Hematopoietic multipotent progenitor cell treated with erythropoietin and hydrocortisone succinate and interleukin-3 and kit ligand, for 8 days (in vitro differentiated cells): ENCODE measurements at places on chromosomes 4 and X.

DNA sequence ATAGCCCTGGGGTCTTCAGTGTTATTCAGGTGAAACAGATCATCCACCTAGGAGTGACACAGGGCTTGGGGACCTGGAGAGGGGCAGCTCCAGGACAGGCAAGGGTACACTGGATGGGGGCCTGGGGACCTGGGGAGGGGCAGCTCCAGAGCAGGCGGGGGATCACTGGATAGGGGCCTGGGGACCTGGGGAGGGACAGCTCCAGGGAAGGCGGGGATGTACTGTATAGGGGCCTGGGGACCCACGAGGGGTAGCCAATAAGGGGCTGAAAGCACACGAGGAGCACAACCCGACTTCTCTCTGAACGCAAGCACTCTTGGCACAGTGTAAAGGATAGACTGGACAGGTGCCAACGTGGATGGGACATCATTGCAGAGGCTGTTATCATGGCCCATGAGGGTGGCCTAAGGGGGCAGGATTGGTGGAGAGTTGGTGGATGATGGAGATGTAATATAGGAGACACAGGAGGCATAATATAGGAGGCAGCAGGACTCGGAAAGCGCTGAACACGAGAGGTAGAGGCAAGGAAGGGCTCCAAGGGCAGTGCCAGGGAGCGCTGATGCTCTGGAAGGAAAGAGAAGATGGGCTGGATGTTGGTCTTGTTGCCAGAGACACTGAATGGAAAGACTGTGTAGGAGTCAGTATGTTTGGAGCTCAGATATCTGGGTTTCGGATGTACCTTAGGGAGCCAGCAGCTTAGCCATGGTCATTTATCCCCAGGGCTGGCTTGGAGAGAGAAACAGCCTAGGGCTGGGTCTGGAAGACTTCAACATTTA lies 37.9 kb upstream of the FGFBP2 start:
- DNase-seq, result no peak

DNA sequence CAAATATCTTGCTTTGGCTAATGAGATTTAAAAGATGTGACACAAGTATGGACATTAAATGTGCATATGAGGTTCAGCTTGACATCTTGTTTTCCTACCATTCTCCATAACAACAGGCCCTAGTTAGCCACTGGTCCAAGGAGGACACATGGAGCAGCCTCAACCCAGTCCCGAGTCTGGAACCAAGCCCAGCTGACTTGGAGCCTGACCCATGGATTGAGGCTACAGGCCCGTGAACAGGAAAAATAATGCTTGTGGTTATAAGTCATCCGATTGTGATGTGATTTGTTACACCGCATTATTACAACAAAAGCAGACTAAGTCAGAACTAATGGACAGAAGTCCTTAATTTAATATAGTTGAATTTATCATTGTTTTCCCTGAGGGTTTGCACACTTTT lies 123.2 kb upstream of the BANK1 start:
- DNase-seq, result no peak

DNA sequence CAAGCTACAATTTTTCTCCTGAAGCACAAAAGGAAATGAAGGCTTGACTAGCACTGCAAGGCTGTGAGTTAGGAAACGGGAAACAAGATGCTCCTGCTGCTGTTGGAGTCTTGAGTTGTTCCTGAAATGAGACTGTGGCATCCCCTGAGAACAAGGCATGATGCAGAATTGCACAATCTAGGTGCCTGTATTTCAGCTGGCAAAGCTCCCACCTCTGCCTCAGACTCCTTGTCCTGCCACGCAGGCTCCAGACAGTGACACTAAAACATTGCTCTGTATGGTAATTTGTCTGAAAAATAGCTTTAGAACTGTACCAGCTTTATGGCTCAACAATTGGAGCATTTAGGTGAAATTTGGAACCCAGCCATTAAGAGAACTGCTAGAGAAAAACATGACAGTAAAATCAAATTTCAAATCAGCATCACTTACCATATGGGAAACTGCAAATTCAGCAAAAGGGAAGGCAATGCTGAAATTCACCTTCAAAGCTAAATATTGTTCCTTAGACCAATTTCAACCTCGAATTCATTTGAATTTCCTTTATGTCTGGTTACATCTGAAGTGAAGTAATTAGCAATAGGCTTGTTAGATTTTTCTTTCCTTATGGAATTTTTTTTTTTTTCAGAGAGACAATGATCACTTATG lies 103.4 kb downstream of the MFAP3L start:
- no peak for DNase-seq

- DNase-seq, result peak; percentile 38
These were observed 46.1 kb downstream of the CXorf58 start for GRCh38 chrX:23953908-23954269.

DNA sequence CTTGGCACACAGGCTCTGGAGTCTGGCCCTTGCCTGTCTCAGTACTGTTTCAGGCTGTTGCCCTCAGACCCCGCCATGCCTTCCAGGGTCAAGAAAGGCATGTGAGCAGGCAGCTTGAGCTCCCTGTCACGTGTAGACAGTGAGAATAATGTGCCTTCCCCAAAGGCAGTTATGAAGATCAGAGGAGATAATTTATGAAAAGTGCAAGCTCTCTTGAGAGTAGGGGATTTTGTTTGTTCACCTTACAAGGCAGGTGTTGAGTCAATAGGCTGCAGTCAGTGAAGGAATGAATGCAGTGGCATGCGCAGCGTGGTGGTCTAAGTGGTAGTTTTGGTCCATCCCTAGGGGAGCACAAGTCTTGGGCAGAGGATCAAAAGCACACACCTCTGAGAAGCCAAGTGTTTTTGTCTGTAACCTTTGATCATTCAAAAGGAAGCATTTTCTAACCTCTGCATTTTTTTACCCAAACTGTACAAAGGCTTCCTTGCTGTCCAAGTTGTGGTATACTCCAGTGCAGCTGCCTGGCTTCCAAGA lies 14.4 kb downstream of the HADH start:
- DNase-seq, result no peak

DNA sequence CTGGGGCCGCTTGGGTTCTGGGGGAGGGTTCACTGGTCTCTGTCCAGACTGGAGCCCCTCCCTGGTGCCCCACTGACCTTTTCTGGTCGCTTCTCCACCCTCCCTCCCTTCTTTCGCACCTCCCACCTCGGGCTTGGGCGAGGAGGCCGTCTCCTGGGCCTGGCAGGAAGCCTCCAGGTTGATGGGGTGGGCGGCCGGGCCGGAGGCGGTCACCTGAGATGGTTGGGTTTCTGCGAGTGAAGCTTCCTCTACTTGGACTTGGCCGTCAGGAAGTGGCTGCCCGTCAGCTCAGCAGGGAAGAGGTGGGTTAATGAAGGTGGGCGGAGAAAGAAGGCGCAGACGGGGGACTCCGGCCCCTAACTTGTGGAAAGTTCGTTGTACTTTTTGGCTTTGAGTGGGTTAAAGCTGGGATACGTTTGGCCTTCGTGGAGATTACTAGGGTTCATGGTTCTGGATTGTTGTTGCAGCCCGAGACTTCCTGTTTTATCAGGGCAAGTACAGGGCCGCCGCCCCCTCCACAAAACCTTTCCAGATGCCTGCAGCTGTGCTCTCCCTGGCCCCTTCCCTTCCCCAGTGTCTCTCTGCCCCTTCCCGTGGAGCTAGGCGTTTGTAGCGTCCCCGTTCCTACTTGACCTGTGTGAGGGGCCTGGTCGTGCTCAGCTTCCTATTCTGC lies 1.2 kb downstream of the AKAP17A start:
- peak; percentile 30 for DNase-seq

- no peak for DNase-seq
These were observed 137.0 kb downstream of the PRSS12 start for GRCh38 chr4:118215826-118216225.

DNA sequence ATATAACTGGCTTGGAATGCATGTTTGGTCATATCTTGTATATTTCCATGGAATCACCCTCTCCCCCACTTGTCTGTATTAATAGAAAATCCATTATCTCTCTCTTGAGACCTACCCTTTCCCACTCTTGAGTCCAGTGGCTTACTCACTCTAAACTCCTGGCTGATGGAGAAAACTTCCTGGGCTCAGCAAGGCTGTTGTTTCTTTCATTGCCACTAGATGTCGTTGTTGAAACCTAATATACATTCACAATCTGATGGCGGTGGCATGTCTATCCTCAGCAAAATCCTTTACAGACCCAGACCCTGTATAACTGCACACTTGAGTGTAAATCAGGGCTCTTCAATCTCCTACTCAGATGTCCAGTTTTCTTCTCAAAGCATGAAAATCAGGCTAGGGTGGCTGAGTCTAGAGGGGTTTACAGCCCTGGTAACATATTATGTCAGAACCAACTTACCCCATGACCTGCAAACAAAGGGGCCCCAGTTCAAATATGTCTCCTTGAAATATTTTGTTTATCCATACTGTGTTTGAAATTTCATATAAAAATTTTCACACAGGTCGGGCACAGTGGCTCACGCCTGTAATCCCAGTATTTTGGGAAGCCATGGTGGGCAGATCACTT lies 70.0 kb upstream of the FAM241A start:
- peak; percentile 63 for DNase-seq
